Activated naive CD4-positive, alpha-beta T cell treated with anti-CD3 and anti-CD28 coated beads, Interleukin-2, amount 50 U/mL, for 72 hours (primary cell): ENCODE measurements at places on chromosomes 13 and 19. TPM values are rescaled to one million over a fixed set of nuclear protein-coding genes. Genes with fewer than 3 reads are reported as not detected.
A peak's percentile ranks its signal among the peaks of the same experiment; 100 is the strongest.

Gene SNRNP70
- total RNA-seq: 127 TPM

Gene PDE4C
- total RNA-seq: 0.12 TPM

Gene KCNN4
- total RNA-seq: 110 TPM

Gene OVOL3
- total RNA-seq: not detected

DNA sequence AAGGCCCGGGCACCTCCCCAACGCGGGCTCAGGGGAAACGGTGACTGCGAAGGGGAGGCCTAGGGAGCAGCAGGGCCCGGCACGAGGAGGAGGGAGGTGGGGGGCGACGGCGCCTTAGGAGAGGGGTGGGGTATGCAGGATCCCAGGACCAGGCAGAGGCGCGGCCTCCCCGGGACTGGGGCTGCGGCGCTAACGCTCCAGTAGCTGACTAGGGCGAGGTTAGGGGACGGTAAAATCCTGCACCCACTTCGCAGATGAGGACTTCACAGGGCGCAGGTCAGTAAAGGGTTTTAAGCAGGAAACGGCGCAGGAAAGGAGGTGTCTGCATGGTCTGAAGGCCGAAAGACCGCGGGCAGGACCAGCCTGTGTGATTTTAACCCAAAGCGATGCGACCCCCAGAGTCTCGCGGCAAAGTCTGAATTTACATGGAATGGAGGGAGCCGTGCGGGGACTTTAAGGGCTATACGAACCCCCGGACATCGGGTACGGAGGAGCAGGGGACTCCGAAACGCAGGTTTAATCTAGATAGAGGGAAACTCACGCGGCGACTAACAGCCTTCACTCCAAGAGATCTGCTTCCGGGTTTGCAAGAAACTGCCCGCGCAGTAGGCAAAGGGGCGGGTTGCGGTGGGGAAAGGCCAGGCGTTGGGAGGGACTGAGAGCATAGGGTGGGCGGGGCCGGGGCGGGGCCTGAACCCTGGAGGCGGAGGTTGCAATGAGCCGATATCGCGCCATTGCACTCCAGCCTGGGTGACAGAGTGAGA is at the start of gene ZNF665:
ZNF665 (minus strand) TSS at position 588 of the 764 bp plus-strand sequence. CDS start 10,460 bp downstream, outside the sequence.
- DNase-seq: peak; percentile 64

- no peak for DNase-seq
Observed at GRCh38 chr19:22526661-22527272, 104.6 kb upstream of the ZNF98 start.

- DNase-seq: no peak
Observed at GRCh38 chr19:30165228-30165813, 206.9 kb upstream of the ZNF536 start.

DNA sequence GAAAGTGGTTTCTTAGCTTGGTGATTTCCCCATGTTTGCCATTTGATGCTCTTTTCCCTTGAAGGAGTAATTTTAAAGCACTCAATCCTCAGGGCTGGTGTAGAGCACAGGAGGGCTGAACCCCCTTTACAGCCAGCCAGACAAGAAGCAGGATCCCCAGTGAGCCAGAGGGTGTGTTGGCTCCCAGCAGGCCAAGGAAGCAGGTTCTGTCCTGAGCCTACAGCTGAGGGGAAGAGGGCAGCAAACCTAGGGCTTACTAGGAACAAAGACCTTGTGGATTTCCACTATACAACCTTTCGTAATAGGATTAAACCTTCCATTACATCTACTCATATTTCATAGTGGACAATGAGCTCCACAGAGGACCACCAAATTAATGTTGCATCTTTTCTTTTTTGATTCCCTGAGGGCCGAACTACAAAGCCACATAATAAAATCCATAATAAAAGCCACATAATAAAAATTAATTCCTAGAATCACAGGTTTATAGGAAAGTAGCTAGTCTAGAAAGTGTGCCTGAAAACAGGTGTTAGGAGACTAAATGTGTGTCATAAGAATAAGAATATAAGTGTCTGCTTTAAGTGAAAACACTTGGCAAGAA is 300.2 kb downstream of the DCLK1 start:
- DNase-seq: no peak

DNA sequence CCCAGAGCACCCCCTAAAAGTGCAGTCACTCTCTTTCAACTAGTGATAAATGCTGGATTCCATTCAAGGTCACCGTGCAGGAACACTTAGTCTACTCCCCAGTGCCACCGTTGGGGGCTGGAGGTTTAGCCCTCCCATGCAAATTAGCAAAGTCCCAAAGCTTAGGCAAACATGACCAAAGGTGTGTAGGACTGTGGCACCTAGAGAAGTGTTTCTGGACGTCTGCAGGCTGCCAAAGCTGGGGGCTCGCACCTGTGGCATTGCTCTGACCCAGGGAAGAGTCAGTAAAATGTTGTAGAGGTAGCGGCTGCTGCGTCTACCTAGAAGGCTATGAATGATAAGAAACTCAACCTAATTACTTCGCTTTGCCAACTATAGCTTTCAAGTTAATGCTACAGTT is 13.9 kb downstream of the COL4A1 start:
- DNase-seq: no peak

- DNase-seq: no peak
Observed at GRCh38 chr13:45447050-45447661, 17.6 kb upstream of the COG3 start.

- no peak for DNase-seq
Observed at GRCh38 chr19:5600797-5601196, 21.8 kb downstream of the SAFB2 start.

DNA sequence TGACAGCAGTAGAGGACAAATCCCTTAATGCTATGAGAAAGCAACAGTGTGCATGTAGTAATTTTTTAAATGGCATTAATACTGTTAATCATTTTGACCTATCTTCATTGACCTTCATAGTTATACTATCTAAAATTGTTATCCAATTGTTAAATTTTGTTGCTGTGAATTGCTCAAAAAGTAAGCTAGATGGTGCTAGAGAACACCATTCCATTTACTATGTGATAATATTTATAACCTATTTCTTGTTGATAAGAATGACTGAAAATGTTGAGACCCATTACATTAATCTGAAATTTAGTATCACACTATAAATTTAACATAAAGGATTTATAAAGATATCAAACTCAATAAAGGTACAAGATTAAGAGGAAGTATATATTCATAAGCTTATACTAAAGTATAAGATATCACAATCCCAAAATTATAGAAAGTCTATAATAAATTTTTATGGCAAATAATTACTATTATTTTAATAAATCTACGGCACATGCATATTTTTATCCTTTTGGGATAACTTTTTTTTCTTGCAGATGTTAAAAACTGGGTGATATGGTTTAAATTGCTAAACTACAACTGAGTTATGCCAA is 1573.3 kb downstream of the PCDH9 start:
- no peak for DNase-seq
